ENCODE measurements at places on chromosomes 5 and 9.

DNA sequence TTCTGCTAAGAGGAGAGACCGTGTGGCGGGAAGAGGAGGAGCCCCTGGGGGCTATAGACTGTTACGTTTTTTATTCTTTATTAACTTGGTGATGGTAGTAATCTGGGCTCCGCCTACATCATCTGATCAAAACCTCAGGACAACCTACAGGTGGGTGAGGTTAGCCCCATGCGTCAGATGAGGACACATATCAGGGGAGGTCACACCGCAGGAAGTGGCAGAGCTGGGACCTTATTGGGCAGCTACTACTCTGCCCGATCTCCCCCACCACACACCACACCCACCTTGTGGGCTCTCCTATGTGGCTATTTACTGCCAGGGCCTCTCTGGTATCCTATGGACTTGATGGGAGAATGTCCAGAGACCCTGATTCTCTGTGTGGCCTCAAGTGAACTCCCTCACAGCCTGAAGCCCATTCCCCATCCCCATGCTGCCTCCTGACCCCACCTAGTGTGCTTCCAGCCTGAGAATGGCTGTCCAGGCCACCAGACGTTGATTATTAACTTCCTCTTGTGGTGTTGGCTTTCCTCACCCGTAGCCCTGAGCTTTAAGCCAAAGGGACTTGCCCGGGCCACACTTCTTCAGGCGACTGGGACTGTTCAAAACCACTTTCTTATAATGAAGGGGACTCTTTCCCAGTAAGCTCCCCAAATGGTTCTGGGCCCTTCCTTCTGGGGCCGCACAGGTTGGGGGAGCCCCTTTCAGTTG, 8.2 kb downstream of the UNC5A start:
- DNase-seq: no peak

DNA sequence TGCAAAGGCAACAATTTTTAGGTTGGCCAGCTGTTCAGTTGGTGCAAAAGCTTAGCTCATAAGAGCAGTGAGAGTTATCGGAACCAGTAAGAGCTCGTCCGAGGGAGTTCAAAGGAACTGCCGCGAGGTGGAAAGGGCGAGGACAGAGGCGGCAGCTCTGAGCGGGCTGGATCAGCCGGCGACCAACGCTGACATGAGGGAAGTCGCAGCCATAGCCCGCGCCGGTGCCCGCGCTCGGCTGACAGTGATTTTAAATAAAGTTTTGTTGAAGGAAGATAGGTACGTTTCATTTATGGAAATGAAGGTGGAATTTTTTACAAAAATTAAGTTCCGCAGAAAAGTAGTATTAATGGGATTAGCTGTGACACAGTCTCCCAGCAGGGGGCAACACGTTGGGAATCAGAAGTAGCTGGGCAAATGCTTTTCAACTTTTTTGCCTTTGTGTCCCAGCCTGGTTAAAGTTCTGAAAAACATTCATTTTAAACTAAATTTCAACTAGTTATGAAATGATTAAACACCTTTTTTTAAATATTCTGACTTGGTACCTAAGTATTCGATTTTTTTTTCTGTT, 43.2 kb downstream of the FBXO4 start:
- no peak for DNase-seq

GRCh38 chr5:179455320-179455719, 95.0 kb upstream of the RUFY1 start:
- DNase-seq: no peak

DNA sequence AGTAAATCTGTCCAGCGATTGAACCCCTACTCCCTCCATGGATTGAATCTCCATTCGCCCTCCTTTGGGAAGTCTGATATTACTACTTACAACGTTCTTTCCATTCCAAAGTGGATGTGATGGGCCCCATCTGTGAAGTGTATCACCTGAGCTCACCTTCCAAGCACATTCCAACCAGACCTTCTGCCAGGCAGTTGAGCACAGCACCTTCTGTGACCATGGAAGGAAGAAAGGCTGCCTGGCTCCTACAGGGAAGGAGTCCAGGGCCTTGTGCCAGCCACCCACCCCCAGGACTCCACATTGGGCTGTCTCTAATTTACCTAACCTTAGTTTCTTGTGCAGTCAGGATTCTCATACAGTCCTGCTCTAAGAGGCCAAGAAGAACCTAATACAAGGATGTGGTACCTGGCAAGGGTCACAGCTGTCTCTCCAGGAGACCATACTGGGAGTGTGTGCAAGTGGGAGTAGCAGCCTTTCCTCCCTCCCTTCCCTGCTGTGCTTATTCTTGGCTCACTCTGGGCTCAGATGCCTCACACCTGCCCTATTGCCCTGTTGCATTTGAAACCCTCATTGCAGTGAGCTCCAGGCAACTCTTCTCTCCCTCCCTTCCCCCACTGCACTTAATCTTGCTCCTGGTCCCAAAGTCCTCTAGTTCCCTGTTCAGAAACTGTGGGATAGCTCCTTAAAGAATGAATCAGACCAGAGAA, 116.1 kb downstream of the NRG2 start:
- DNase-seq: no peak

DNA sequence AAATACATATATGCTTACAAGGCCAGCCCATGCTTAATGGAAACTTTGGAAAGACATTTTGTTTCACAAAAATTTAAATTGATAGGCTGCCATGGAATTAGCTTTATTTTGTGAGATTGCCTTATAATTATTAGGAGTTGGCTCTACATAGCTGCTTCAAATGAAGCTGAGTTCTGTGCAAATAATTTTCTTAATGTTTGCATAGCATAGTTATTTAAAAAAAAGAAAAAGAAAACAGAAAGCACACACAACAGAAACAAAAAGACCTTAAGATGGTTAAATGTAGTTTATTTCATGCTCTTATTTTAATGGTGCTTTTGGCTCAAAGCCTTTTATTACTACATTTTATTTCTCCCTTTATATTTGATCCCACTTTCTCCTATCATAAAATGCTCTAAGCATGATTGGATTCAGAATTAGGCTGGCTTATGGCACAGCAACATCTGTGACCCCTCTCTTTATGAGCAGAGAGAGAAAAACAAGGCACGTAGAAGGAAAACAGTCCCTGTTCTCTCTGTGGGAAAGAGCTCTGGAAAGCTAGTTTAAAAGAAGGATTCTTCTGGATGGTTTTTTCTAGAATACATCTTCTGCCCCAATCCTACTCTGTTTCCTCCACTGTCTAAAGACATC, 530.5 kb downstream of the NTRK2 start:
- no peak for DNase-seq

GRCh38 chr5:144774197-144774596, 603.5 kb downstream of the KCTD16 start:
- DNase-seq: no peak

- no peak for DNase-seq
Measured at GRCh38 chr9:98881836-98882568, 61.7 kb upstream of the COL15A1 start.

DNA sequence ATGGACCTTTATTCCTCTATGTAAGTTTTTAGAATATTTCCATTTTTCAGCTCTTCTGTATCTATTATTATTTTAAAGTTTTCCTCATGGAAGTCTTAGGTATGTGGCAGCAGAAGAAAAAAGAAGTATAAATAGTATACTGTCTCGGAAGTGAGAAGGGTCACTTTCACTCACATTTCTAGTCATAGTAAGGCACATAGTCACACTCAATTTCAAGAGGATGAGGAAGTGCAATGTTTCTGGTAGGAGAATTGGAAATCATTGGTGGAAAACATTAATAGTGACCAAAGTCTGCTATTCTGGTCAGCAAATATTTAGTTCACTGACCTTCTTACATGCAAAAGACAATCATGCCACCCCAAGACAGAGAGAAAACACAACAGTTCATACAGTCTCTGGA, 35.2 kb upstream of the TNFSF8 start:
- DNase-seq: no peak

- DNase-seq: no peak
Measured at GRCh38 chr5:10138395-10139057, 111.2 kb downstream of the ATPSCKMT start.

DNA sequence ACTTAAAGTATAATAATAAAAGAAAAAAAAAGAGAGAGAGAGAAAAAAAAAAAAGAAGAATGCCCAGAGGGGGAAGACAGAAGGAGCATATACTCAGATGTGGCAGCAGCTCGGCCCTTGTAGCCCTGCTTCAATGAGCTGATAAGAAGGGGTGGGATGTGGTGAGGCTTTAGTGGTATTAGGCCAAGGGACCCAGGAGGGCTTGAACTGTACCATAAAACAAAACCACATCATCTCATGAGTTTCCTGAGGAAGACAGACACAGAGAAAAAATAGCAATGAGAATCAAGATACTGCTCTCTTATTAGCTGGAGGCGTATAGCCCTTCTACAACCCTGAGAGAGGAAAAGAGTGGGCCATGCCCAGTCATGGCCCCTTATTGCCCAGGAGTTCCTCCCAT, 72.8 kb downstream of the SLC1A1 start:
- no peak for DNase-seq

DNA sequence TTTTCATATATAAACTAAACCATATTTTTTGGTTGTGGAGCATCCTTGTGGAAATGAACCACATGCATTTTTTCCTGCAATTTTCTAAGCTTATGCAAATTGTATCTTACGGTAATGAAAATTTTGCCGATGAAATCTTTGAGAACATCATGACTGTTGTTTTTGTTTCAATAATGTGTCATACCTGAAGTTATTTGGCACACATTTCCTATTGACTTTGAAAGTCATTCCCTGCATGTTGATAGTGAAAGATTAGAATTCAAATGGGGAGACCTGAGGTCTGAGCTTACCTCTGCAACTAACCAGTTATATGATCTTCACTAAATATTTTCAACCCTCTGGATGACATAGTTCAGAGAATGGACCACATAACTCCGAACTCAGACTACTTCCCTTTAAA, 88.5 kb downstream of the PRR16 start:
- no peak for DNase-seq

DNA sequence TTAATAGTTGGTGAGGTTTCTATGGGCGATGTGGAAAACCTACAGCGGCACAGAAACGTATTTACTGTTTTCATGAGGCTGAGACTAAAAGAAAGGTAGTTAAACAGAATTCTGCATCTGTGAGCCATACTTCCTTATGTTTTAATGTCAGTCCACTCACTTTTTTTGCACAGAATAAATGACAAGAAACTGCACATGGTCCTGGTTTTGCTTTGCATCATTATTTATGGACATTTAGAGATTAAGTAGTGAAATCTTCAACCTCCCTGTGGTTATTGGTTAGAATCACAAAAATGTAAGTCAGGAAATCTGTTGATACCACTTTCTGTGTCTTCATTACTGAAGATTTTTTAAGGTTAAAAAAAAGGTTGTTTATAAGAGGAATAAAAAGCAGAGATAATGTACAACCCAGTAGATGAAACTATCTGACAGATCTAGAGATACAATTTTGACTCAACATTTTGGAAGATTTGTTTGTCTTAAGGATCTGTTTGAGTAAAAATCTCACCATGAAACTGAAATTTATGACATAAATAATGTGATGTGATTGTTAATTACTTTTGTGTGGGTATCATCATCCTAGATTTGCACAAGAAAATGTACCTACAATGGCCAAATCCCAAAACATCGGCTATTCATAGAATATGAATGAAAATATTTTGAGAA, 2.4 kb downstream of the PRR16 start:
- no peak for DNase-seq

GRCh38 chr9:100652850-100653249, 75.0 kb downstream of the CAVIN4 start:
- peak; percentile 40 for DNase-seq

DNA sequence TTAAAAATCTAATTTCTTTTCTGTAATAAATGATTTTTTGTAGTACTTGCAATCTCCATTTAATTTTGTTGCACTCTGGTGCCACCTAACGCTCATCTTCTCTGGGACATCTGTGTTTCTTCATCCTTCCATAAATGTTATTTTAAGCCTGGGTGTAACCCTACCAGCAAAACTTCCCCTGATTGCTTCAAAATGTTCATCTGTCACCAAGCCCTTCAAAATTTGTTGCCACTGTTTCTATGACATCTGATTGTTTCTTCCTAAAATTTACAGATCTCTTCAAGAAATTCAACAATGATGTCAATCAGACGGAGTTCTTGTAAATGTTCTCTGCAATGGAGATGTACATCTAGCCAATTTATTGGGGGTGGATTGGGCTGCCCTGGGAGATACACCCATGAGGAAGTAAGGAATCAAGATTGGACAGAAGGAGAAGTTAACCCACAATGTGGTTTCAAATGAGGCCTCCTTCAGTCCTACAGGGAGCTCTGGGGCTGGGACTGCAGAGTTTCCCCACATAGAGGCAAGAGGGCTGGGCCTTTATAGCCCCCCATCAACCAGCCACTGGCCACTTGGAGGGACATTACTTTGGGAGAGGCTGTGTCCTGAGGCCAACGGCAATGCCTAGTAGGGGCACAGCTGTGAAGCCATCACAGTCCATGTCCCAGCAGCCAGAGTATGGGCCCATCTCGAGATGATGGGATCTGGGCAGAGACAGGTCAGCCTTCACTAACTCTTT, 23.3 kb downstream of the MCTP1 start:
- no peak for DNase-seq

- DNase-seq: no peak
Measured at GRCh38 chr5:154230526-154230925, 40.0 kb downstream of the GALNT10 start.

- no peak for DNase-seq
Measured at GRCh38 chr5:97063251-97063650, 79.2 kb downstream of the LIX1 start.

DNA sequence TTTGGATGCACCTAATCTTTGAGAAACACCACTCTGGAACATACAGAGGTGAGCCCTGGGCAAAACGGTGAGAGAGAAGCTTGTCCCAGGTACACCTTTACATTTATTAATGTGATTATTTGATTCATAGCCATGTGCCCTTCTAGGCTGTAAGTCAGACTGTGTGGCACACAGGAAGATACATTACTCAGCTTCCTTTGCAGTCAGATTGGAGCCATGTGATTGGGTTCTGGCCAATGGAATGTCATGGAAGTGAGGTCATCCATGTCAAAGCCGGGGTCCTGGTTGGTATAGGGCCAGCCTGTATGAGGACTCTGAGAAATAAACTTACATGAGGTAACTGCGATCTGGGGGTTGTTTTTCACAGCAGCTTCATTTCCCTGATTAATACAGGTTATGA, 106.8 kb upstream of the CD180 start:
- DNase-seq: no peak

GRCh38 chr9:137243626-137244485, 2.8 kb downstream of the TUBB4B start:
- DNase-seq: no peak

DNA sequence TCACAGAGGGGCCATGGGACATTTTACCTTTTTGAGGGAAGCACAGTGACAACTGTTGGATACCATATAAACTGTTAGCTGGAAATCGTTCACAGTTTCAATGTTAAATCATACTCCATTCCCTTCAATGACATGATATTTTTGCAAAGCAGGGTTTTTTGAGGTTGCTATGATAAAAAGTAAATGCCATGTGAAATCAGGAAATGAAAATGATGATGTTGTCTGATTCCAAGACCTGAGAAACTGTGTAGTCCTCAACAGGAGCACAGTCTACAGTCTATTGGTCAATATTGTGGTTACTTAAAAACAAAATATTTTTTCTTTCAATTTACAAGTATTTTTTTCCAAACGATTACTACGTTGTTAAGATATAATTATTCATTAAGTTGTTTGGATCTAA, 24.0 kb upstream of the ADAM19 start:
- DNase-seq: no peak

GRCh38 chr9:37908698-37909186, 4.8 kb upstream of the SLC25A51 start:
- DNase-seq: no peak

- no peak for DNase-seq
Measured at GRCh38 chr5:69528035-69528434, 32.0 kb upstream of the GTF2H2C start.

- DNase-seq: no peak
Measured at GRCh38 chr5:172173564-172174153, 14.4 kb downstream of the STK10 start.
